ENCODE measurements at places on chromosomes 1 and 21.

DNA sequence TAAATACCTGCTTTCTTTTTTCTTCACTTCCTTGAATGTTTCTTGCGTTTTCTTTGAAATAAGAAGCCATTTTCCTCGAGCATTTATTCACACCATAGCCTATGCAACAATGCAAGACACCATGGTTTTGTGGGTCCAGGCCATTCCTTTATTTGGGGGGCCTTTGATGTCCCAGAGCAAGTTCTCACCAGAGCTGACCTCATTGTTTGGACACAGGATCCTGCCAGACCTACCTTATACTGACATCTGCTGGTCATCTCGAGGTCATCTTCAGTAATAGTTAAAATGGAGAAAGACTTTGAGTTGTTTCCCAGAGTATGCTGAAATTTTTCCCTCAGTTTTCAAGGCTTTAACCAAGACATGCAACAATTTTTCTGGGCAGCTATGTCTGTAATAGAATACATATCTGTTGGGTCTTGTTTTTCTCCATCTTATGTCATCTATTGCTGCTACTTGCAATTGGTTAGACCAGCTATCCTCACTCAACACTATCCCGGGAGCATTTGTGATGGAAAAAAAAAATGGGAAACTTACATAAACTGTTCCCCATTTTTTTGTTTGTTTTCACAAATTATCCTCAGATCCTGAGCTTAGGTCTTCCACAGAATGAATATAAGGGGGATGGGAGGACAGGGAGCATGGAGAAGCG is 34.0 kb upstream of the BACE2 start:
- peak; percentile 45 for DNase-seq

DNA sequence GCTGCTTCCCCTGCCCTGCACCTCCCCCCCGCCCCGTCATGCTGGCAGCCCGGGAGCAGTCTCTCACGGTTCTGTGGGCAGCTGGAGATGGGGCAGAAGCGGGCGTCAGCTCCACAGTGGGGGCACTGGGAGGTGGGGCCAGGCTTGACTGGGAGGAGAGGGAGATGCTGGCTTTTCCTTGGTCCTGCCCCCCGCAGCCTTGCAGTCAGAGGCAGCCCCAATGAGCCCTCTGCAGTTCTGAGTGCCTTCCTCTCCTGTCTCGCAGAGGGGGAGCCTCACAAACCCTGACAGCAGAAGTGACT is 21.7 kb downstream of the ARHGEF10L start:
- DNase-seq, result no peak

GRCh38 chr21:30947141-30947540 is 65.8 kb upstream of the KRTAP11-1 start:
- no peak for DNase-seq

DNA sequence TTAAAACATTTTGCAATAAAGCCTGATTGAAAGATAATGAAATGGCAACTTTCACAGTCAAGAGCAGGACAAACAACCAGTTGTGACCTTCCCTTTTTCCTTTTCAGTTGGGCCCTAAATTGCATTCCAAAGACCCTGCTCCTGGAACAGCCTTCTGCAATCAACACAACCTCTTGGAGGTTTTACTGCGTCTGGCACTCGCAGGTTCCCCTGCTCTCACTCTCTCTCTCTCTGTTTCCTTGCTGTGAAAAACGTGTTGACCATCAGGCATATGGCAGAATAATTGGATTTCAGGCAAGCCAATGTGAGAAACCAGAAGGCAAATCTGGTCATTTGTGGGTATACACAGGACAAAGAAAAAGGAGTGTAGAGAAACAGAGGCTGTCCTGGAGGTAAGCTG is 23.2 kb downstream of the SLC44A5 start:
- DNase-seq, result no peak

DNA sequence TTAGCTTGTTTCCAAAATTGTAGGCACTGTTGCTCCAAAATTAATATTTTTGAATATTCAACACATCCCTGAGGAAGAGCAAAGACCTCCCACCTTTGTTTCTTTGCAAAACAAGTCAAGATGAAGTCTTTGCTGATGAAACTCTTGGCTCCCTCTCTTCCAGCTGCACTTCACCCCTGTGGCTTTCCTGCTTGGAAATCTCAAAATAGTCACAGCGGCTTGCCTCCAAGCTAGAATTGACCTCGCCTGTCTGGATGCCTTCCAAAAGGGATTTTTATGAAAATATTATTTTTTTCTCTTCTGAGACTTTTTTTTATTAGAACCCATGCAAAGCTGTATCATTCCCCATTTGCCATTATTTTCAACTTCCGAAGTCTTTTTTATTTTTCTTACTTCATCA is 71.1 kb upstream of the MROH9 start:
- no peak for DNase-seq

GRCh38 chr1:54800899-54801759 is at the start of gene TTC22:
TSS of gene TTC22 (minus strand) at chr1:54801323. CDS start at chr1:54801163, 160 bp downstream.
- peak; percentile 80 for DNase-seq

GRCh38 chr1:72062584-72062983 is 219.8 kb downstream of the NEGR1 start:
- DNase-seq, result peak; percentile 91

DNA sequence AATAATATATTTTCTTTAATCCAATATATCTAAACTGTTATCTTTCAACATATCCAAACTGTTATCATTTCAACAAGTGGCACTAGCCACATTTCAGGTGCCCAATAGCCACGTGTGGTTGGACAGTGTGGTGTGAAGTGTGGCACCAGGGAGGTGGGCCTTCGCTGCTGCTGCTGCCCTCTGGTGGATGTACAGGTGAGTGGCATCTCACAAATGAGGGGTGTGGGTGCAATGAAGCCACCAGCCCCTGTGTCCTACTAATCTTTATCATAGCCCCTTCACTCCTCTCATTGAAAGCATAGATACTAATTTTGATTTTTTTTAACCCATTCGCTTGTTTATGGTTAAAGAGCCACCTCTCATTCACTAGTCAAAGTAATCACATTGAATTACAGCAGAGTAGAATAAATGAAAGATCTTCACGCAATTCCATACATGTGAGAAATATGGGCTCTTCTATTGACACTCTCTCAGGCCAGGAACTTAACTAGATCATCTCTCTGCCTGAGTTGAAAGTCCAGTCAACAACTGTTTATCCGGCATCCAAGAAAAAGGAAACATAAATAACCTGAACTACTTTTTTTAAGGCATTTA is 499.2 kb downstream of the OMA1 start:
- DNase-seq, result peak; percentile 34

- DNase-seq, result peak; percentile 48
Measured at GRCh38 chr21:16211339-16212303, 481.8 kb downstream of the USP25 start.

GRCh38 chr1:1916851-1917251 is 1.8 kb downstream of the CALML6 start:
- DNase-seq, result no peak

DNA sequence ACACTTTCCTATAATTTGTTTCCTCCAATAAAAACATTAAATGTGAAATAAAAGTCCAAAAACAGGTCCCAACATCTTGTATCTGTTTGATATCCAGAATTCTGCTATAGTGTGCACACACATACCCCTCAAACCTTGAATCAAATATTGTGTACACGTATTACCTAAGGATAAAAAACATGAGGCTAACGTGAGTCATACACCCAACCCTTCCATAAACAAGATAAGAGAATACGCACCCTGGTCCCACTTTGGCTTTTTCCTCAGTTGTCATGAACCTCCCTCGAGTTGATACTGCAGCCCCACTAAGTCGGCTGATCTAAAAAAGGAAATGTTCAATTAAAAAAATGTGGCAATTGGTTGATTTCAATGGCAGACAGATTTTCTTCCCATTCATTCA is 5.2 kb downstream of the KHDC4 start:
- peak; percentile 63 for DNase-seq

DNA sequence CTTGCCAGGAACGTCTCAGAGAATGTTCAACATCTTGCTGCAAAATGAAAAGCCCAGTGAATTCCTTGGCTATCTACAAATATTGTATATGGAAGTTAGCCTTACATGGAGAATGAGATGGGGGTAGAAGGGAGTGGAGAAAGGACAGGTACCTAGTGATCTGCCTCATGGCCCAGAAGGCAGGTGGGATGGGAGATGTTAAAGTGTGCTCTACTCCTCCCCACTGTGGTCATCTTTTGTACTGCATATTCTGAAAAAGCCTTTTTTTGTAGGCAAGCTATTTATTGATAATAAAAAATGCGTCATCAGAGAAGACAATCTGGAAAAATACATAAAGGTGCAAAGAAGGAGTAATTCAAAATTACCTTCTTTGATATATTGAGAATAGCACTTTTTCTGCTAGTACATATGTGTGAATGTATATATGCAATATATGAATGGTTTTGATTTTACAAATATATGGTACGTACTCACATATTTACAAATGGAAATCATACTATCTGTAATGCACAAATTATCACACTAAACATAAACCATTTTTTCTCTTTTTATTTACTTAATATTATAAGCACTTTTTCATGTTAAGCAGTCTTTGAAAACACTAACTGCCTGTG is 19.1 kb upstream of the SLC5A9 start:
- DNase-seq, result peak; percentile 45

DNA sequence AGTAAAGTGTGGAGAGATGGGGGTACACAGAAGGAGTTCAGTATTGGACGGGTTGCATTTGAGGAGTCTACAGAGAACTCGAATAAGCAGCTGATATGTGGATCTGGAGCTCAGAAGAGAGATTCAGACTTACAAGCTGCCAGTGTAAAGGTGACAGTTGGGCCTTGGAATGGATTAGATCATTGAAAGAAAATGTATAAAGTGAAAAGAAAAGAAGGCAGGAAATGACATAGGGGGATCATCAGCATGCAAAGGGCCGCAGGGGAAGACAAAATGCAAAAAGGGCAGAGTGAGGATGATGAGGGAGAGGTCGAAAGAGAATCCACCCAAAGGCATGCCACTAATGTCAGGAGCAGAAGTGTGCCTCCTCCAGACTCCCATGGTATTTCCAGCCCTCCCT is 273.3 kb downstream of the TNR start:
- no peak for DNase-seq

GRCh38 chr1:241715435-241715834 is 63.4 kb downstream of the WDR64 start:
- no peak for DNase-seq

- peak; percentile 29 for DNase-seq
Measured at GRCh38 chr1:61498342-61498741, 226.6 kb downstream of the TM2D1 start.

GRCh38 chr1:109427171-109427467 is 871 bp upstream of the PSMA5 start:
- DNase-seq, result no peak

DNA sequence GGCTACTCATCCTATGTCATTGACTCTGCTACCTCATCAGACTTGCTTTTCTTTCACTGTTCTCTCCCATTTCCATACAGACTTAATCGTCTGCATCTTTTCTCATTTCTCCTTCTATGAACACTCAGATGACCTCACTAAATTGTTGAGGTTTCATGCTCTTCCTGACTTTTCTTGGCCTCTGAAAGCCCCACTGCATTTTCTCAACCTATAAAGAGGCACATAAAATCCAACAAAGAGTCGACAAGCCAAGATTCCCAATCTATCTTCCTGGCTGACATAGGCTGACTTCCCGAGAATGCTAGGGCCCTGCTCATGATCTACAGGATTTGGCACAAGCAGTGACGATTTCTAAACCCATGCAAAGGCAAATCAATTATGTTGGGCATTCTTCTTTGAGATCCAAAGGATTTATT is 280.8 kb upstream of the DPYD start:
- no peak for DNase-seq

- peak; percentile 95 for DNase-seq
Measured at GRCh38 chr21:33655588-33656221, 13.4 kb downstream of the ITSN1 start.

- DNase-seq, result no peak
Measured at GRCh38 chr1:62487956-62488355, 51.1 kb downstream of the USP1 start.

- peak; percentile 11 for DNase-seq
Measured at GRCh38 chr1:228226956-228227791, 19.3 kb downstream of the OBSCN start.

DNA sequence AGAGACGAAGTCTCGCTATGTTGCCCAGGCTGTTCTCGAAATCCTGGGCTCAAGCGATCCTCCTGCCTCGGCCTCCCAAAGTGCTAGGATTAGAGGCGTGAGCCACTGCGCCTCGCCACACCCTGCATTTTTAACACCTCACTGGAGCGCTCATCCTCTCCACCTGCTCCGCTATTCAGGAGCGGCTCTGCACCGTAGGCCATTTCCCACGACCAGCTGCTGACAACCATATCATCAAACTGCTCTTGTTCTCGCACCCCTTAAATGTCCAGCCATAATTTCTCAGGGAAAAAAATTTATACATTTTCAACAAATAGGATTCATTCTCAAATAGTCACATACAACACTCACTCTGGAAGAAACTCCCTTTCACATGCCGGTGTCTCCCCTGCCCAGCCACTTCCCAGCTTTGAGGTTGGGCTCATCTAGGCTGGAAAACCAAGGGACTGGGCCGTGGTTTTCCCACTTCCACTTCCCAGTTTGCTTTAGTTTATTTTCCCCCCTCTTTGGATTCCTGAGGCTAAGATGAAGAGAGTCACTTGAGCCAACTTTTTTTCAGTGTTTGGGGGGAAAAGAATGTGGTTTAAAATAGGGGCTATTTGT is 639 bp upstream of the IPO9 start:
- no peak for DNase-seq

GRCh38 chr1:83897516-83897915 is 101.4 kb downstream of the TTLL7 start:
- no peak for DNase-seq

DNA sequence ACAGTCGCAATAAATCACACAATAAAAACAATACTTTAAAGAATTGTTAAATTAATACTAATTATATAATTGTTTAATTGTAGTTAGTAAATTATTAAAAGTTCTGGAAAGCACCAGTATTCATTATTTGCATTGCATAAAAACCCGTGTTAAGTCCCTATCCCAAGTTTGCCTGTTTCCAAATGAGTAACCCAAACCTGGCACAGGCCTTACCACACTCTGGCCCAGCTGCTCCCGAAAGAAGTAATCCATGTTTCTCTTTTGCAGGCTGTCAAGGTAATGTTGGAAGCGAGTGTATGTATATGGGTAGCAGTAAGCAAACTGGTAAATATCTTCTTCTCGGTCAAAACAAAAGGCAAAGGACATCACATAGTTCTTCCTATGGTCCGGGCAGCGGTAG is 268.7 kb upstream of the BEND5 start:
- no peak for DNase-seq

- no peak for DNase-seq
Measured at GRCh38 chr1:56199956-56200355, 379.4 kb downstream of the PLPP3 start.

DNA sequence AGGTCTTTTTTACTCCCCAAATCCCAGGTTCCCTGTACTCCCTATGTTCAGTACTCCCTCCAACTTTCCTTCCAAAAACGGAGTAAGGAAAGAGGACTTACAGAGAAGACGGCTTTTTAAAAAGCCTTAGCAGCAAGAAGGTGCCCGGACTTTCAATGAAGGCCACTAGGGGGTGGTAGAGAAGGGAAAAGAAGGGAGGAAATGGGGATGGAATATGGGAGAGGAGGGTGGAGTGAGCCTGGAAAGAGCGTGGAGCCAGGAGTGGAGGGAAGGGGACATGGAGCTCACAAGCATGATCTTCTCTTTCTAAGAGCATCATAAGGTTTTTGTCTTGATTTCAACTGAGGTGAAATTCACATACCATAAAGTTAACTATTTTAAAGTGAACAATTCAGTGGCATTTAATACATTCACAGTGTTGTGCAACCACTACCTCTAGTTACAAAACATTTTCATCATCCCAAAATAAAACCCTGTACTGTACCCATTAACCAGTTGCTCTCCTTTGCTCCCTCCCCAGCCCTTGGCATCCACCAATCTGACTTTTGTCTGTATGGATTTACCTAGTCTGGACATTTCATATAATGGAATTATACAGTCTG is 129.9 kb downstream of the ZNF281 start:
- peak; percentile 72 for DNase-seq

- DNase-seq, result no peak
Measured at GRCh38 chr1:2271841-2272655, 43.9 kb downstream of the SKI start.
